Activated CD8-positive, alpha-beta memory T cell treated with anti-CD3 and anti-CD28 coated beads for 24 hours (primary cell): ENCODE measurements at places on chromosomes 12 and 14.
A peak's percentile ranks its signal among the peaks of the same experiment; 100 is the strongest.

- no peak for DNase-seq
Observed at GRCh38 chr12:19129122-19129485, 429 bp upstream of the PLEKHA5 start.

DNA sequence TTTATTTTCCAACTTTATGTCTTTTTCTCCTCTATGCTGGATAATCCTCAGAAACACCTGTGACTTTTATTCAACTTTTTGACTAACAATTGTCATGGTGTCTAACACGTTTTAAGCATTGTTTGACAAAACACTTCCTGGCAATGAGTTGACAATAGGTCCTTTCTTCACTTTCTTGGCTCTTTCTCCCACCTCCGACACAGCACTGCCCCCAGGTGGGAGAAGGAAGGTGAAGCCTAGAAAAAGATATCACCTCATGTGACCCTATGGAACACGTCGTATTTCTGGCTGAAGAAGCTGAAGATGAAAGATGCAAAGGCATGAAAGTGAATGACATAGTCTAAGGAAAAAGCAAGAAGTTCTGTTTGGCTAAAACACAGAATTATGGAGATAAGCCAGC is 430.0 kb downstream of the ETNK1 start:
- no peak for DNase-seq

GRCh38 chr14:33959692-33960151 is 8.8 kb upstream of the EGLN3 start:
- no peak for DNase-seq

GRCh38 chr12:104669089-104669721 is 212.5 kb downstream of the CHST11 start:
- DNase-seq: no peak

DNA sequence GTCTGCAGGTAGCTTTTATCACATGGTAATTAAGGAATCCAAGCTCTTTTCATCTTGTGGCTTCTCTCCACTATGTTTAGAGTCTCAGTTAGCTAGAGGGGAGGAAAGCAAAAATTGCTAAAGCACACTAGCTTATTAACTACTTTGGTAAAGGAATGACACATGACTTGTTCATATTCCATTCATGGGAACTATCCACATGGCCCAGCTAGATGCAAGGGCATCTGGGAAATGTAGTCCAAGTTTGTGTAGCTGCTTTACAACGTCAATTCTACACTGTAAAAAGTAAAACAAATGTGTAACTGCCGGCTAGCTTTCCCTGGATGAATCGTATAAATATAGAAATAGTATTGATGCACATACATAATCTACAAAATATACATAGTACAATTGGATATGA is 244.5 kb upstream of the LRFN5 start:
- DNase-seq: no peak

DNA sequence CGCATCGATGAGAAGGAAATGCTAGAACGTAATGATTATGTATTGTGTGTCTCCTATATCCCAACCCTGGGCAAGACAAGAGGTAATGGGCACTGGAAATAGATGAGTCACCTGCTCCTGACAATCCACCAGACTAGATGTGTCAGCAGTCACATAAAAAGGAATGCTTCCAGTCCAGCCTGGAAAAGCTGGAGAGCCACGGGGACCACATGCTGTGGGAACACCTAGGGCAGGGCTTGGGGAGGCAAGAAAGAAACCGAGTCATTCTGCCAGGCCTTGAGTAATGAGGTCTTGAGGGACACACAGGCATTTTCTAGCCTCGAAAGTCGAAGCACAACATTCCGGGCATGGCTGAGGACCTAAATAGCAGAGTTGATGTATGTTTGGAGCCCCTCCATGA is 716.7 kb upstream of the TMEM132C start:
- DNase-seq: no peak

DNA sequence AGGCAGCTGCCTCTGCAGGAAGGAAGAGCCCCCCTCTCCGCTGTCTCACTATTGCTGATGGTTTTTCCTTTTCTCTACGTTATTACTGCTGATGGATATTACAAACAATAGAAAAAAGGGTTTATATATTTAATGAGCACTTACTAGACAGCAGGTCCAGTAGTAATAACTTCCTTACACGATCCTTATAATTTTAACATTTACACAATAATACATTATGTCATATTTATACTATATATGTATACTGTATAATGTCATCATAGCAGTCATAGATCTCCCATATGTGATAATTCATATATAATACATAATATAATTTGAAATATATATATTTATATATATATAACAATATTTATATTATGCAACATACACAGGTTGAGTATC is 92.4 kb downstream of the KSR2 start:
- DNase-seq: no peak

DNA sequence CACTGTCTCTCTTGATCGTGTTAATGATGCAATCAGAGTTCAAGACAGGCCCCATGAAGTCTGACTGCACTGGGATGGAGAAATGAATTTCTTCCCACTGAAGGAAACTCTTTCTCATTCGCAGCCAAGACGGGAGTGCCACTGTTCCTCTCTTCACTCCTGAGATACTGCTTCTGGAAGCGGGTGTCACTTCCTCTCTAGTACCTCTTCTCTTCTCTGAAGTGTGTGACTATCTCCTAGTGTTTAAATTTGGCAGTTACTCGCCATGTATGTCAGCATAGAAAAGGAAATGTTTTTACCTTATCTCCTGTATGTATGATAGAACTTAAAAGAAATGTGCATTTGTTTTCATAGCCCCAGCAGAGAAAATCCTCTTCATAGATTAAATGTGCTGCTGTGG is 215.2 kb downstream of the ANO6 start:
- DNase-seq: no peak

DNA sequence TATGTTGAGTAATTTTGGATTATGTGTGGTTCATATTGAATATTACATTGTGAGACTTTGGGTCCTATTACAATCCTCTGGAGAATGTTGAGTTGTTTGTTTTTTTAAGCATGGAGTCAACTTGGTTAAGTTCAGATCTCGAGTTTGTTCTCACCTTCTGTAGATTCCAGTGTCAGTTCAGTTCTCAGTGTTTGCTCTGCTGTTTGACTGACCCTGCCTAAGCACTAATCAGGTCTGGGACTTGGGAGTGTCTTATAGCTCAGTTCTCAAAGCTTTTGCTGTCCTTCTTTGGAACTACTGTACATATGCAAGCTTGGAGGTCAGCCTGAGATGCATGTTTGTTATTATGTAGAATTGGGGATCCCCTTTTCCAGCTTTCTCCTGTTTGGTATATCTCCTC is 63.1 kb downstream of the DIP2B start:
- DNase-seq: no peak

DNA sequence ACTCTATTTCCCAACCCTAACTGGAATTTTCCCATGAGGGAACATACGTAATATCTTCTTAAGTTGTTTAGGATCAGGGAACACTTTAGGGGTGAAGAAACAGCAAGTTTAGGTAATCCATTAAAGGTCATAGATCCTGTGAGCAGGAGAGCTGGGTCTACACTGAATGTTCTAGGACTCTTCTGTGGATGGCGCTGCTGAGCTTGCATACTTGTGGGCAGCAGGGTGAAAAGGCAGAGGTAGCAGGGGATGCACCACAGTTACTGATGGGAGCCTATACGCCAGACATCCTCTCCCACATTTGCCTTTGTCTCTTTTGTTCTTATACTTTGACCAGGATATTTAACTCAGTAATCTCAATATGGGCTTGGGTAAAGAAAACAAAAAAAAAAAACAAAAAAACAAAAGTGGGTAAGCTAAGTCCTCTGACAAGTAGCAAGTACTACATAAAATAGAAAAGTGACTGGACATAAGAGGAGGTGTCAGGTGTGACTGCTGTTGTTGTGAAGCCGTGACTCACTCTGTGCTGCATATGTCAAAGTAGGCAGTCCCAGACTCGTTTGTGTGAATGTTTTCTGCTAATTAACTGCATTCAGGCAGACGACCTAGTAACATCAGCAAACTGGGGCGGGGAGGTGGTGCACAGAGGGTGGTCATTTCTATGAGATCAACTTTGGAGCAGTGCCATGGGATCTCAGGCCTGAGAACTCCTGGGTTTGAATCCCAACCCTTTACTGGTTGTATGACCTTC is 31.6 kb downstream of the NEUROD4 start:
- DNase-seq: no peak

DNA sequence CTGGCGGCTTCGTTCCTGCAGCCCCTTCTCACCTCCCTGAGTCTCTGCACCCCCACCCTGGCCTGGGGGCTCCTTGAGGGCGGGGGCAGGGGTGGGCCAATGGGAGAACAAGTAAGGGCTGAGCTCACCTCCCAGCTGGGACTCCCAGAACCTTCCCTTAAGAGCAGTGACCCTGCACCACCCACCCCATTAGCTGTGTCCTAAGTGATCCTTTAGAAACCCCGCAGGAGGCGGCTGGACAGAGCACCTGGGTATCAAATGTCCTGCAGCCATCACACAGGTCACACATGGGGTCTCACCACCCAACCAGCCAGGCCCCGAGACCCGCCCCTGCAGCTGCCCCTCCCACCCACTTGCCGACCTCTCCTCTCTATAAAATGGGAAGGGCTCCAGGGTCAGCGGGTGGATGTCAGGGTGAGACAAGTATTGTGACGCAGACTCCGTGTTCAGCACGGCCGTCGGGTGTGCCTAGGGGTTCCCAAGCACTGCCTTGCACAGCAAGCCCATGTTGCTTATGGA is 151.2 kb upstream of the C14orf180 start:
- no peak for DNase-seq

DNA sequence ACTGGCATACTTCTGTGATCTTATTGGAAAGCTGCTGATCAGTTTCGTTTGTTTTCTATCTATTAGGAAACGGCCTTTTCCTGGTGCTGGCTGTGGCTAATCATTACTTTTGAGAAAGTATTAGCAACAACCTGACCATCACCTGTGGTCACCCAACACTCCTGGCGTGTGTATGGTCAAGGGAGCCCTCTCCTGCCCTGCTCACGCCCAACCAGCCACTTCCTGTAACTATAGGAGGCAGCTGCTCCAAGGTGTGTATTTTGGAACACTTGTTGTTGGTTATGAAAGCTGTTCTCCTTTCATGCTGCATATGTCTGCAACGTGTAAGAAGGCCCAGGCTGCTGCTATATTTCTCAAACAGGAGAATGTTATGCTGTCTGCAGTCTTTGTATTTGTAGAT is 1582.8 kb downstream of the AACS start:
- DNase-seq: no peak

GRCh38 chr12:54376596-54376995 is 7.9 kb downstream of the ZNF385A start:
- no peak for DNase-seq

DNA sequence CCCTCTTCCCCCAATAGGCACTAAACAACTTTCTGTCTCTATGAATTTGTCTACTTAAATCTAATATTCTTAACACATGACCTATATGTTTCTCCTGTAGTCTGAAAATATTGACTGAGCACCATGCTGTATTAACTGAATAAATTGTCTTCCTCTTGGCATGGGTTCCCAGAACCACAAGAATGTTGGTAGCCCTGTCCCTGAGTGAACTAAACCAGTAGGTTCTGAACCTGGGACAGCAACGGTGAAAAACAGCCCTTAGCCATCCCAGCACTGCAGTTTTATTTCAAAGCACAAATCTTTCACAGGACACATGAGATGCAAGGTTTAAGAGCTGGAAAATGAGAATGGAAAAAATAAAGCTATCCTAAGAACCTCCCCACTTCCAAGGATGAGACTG is 20.4 kb upstream of the HSP90B1 start:
- no peak for DNase-seq

DNA sequence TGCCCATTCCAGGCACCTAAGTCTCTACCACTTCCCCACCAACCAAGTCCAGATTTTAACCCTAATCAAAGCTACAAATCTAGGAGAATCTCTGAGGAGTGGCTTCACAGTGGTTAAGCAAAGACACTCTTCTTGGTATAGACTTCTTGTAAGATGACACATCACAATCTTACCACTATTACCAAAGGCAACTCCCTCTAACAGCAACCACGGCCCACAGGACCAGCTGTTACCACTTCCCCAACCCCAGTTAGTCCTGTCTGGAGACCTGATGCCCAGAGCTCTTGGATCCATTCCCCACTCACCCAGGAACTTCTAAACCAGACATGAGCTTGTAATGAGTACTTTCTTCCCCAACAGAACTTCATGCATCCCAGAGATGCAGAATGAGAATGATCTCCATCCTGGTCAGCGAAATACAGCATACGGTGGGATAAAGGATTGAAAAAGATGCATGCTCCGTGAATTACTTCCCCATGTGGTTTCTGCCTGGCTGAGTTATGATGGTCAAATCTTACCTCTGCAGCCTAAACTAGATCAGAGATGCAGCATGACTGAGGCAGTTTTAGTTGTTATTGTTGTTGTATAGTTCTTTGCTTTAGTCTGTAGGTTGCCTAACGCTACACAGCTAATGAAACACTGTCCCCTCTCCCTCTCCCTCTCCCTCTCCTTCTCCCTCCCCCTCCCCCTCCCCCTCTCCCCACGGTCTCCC is 87.7 kb upstream of the FOXN3 start:
- DNase-seq: no peak

DNA sequence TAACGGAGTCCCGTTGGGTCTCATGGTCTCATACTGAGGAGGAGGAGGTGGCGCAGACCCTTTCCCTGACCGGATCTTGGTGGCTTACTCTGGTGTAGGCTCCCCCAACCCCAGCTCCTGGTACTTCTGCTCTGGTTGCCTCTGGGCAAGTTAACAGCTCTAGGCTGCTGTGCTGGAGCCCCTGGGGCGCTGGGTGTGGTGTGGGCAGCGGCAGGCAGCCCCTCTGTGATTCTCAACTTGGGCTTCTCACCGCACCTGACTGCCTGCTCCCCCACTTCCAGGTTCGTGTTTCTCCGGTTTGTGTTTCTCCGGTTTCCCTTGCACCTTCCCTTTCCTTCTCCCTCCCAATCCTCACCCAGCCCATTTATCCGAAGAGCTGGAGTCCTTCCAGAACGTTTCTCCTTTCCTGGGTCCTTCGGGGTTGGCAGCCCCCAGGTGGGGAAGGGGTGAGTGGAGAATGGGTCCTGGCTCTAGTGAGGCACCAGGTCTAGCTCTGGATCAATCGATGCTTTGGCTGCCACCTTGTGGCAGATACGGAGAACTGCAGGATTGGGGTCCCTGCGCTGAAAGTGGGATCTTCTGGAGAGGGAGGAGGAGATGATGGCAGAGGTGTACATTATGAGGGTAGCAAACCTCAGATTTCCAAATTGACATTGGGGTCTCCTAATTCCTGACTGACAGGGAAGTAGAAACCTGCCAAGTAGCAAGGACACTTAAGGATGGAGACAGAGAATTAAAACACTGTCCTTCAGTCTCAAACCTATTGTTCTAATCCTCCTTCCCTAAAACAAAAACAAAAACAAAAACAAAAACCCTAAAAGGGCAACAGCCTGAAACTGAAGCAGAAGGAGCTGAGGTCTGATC is 8.3 kb downstream of the CISTR start:
- peak; percentile 85 for DNase-seq

DNA sequence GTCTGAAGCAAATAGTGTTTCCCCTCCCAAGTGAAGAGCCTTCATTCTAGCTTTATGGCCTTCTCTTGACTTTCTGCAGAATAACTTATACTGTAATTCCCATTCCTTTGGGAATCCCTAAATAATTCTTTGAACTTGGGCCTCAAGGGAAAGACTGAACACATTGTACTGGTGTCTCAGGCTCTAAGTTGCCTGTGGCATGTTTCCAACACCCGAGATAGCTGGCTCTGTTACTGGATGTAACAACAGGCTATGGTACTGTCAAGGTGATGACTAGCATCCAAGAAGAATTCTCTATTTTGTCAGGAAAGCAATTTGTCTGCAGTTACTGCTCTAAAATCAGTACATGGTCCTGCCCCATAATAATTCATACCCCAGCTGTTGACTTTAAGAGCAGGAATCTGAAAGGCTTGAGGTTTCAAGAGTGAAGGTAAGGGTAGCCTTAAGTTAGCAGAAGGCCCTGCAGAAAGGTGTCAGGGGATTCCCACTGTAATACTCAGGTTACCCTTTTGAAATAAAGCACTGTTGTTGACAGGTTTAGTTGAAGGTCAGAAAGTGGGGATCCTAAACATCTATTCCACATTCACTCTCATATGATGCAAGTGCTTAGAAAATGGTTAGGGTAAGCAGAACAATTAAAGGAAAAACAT is 5.2 kb downstream of the GPX2 start:
- DNase-seq: no peak
